ENCODE measurements at places on chromosomes 1 and 21. TPM values are rescaled to one million over a fixed set of nuclear protein-coding genes. Genes with fewer than 3 reads are reported as not detected.

DNA sequence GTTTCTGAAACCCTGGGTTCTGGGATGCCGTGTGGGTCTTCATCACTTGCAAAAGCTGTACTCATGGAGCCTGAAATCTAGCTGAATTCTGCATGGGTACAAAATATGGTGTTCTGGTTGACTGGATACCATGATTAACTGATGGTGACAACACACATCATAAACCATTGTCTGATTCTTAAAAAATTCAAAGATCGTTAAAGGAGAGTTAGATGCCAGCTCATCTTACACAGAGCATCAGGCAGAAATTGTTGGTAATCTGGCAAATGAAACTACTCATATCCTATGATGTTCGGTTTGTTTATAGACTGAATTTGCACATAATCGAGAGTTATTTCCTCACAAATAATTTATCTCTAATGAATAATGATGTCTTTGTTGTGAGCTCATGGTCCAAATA is 218.1 kb upstream of the PKN2 start:
- H3K4me1 ChIP-seq, result no peaks in the 10 kb centered on the region
- no peak for DNase-seq
- no peaks in the 10 kb centered on the region for H3K36me3 ChIP-seq
- H3K4me3 ChIP-seq, result no peak overlapping the region
- H3K27ac ChIP-seq, result no peak overlapping the region
- no peaks in the 10 kb centered on the region for H3K27me3 ChIP-seq

DNA sequence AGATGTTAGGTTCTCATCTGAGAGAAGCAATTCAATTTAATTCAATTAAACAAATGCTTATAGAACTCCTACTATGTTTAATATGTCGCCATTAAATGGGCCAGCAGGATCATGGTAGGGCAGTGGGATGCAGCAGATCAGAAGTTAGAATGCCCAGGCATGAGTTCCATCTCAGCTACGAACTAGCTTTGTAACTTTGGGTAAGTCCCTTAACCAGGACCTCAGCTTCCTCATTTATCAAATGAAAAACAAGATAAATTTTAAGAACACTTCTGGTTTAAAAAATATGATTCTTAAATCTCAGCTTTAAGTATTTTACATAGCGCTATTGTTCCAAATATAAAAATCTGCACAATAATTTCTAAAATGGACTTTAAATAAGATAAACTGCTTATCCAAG is 67.5 kb upstream of the GFI1 start:
- no peak for DNase-seq
- H3K27me3 ChIP-seq, result no peaks in the 10 kb centered on the region
- no peaks in the 10 kb centered on the region for H3K4me1 ChIP-seq
- no peak overlapping the region for H3K4me3 ChIP-seq

Gene FYB2
- total RNA-seq, result not detected

- no peaks in the 10 kb centered on the region for H3K27me3 ChIP-seq
- peaks cover 56% of the 10 kb centered on the region for H3K4me1 ChIP-seq
- H3K36me3 ChIP-seq, result no peaks in the 10 kb centered on the region
- DNase-seq, result peak; percentile 57
- H3K27ac ChIP-seq, result peak within 1 kb of the TSS; percentile 92
Measured at GRCh38 chr1:153967107-153967999, at the start of gene CREB3L4. TSS of gene CREB3L4 (plus strand) at chr1:153967902. CDS start at chr1:153968526, 624 bp downstream.

- no peaks in the 10 kb centered on the region for H3K27me3 ChIP-seq
- peaks cover 9% of the 10 kb centered on the region for H3K4me1 ChIP-seq
- H3K4me3 ChIP-seq, result no peak overlapping the region
Measured at GRCh38 chr21:39051588-39051949, 131.7 kb downstream of the PSMG1 start.

DNA sequence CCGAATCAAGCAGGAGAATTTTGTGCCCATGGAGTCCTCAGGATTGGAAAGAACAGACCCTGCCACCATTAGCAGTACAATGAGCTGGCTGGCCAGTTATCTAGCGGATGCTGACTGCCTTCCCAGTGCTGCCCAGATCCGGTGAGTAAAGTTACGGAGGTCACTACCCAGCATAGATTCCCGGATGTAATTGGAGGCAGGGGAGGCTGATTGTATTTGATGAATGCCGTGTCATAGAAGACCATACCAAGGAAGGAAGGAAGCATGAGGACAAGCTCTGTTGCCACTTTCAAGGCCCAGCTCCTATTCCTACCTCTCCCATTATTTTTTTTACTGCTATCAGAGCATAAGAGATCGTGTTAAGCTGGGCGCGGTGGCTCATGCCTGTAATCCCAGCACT is 26.2 kb upstream of the VAMP3 start:
- H3K27ac ChIP-seq, result peak overlapping the region; percentile 61
- H3K27me3 ChIP-seq, result no peaks in the 10 kb centered on the region

DNA sequence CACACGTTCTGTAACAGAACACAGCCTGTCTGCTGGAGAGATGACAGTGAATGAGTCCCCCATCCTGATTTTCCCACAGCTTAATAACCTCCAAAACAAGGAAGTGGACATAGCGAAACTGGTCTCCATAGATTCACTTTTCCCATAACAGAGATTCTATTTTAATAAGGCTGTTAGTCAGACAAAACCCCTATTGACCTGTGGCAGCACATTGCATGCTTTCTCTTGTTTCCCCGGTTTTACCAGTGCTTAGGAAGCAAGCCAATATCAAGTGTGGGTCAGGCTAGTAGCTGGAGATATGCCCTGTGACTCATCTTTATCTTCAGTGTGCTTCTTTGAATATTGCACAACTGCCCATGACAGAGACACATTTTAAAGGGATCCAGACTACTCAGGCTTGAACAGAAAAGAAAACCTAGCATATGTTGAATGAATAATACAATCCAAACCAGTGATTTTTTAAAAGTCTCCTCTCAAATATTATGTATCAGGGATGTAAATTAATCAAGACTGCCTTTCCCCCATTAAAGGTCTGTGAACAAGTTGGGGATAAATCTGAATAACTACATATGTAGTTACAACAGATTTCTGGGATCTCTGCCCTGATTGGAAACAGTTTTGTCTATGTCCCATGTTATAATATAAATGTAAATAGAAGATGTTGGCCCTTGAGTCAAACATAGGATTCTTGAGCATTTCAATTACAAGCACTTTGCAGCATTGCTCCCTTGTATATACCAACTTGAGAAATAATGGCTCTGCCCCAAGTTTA is 11.9 kb upstream of the CLDN8 start:
- no peak overlapping the region for H3K4me3 ChIP-seq
- no peaks in the 10 kb centered on the region for H3K27me3 ChIP-seq
- H3K36me3 ChIP-seq, result no peaks in the 10 kb centered on the region
- H3K27ac ChIP-seq, result peak overlapping the region; percentile 71

Gene TMEM269
- not detected for total RNA-seq

DNA sequence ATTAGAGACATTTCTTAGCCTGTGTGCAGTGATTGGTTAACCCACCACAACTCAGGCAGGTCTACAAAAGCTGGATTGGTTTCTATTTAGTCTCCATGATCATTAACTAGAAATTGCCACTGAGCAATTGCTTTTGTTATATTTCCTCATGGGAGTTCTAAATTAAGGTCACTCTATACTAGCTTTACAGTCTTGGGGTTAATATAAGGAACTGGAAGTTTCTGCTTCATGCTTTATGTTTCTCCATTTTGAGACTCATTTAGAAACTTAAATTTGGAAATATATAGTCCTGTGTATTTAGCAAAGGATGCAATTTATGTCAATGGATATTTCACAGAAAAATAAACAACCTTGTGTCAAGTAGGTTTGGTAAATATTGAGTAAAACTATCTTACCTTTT is 137.5 kb downstream of the HLX start:
- H3K27ac ChIP-seq, result no peak overlapping the region
- H3K27me3 ChIP-seq, result no peaks in the 10 kb centered on the region
- H3K4me3 ChIP-seq, result no peak overlapping the region
- H3K4me1 ChIP-seq, result no peaks in the 10 kb centered on the region

GRCh38 chr1:75967719-75968118 is 35.5 kb upstream of the ASB17 start:
- no peaks in the 10 kb centered on the region for H3K27me3 ChIP-seq
- no peak overlapping the region for H3K27ac ChIP-seq
- DNase-seq, result no peak
- no peaks in the 10 kb centered on the region for H3K36me3 ChIP-seq
- H3K4me1 ChIP-seq, result no peaks in the 10 kb centered on the region
- no peak overlapping the region for H3K4me3 ChIP-seq

- no peak for DNase-seq
- H3K27ac ChIP-seq, result peak overlapping the region; percentile 55
- no peak overlapping the region for H3K4me3 ChIP-seq
Measured at GRCh38 chr1:19559641-19560040, 74.3 kb upstream of the CAPZB start.

DNA sequence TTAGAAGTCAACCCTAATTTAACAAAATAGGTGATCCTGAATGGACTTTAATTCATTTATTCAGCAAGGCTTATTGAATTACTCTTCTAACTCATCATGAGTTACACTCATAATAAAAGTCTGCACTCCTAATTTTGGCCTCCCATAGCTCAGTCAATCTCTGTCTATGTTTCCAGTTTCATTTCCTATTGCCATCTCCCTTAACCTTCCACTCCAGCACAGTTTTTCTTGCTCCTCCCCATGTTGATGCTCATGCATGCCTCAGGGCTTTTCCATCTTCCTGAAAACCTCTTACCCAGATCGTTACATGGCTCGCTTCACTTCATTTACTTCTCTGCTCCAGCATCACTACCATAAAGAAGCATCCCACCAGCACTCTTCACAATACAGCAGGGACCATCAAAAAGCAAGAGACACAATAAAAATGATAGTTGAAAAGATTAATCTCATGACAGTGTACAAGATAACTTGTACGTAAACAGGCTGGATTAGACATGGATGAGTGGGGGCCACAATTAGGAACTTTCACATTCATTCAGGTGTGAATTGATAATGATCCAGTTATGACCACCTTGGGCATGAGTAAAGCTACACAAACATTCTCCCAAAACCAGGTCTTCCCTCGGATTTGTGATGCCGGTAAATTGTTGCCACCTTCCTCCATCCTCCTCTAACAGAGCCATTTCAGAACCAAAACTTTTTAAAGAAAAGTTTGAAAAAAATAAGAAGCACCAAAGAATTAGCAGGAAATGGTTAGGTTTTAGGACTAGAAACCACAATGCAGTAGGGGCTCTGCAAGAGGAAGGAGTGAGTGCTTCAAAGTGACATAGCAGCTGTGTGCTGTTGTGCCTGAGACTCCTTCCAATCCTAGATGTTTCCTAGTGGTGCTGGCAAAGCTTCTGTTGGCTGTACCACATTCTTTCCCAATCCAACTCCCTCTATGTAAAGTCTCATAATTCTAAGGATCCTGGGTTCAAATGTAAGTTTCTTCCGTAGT is 89.8 kb downstream of the OLFML2B start:
- no peak overlapping the region for H3K4me3 ChIP-seq
- H3K27me3 ChIP-seq, result no peaks in the 10 kb centered on the region
- H3K36me3 ChIP-seq, result no peaks in the 10 kb centered on the region
- no peak overlapping the region for H3K27ac ChIP-seq
- H3K4me1 ChIP-seq, result no peaks in the 10 kb centered on the region
- DNase-seq, result no peak

- DNase-seq, result no peak
- no peaks in the 10 kb centered on the region for H3K27me3 ChIP-seq
- H3K27ac ChIP-seq, result no peak overlapping the region
- no peaks in the 10 kb centered on the region for H3K36me3 ChIP-seq
- H3K4me3 ChIP-seq, result no peak overlapping the region
Measured at GRCh38 chr21:45670731-45671130, 27.2 kb downstream of the PCBP3 start.

Gene FCRL2
- not detected for total RNA-seq

Gene LHX8
- not detected for total RNA-seq

DNA sequence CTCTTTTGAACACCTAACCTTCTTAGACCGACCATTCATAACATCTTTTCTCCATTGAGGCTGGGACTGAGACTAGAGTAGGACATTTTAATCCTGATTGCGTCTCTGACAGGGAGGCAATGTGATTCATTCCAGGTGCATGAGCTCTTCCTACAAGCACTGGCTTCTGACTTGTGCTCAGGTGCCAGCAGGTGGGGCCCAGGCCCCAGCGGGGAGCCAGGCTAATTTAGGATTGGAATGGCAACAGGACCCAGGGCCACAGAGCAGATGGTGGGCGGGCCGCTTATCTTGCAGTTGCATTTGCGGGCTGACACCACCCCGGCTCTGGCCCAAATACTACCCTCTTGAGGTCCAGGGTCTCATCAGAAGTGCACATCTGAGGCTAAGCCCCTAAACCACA is 4.1 kb downstream of the GPA33 start:
- no peaks in the 10 kb centered on the region for H3K36me3 ChIP-seq
- H3K27me3 ChIP-seq, result no peaks in the 10 kb centered on the region

Gene TLR5
- 9.3 TPM for total RNA-seq

Gene NBPF6
- total RNA-seq, result not detected

Gene HES3
- not detected for total RNA-seq

DNA sequence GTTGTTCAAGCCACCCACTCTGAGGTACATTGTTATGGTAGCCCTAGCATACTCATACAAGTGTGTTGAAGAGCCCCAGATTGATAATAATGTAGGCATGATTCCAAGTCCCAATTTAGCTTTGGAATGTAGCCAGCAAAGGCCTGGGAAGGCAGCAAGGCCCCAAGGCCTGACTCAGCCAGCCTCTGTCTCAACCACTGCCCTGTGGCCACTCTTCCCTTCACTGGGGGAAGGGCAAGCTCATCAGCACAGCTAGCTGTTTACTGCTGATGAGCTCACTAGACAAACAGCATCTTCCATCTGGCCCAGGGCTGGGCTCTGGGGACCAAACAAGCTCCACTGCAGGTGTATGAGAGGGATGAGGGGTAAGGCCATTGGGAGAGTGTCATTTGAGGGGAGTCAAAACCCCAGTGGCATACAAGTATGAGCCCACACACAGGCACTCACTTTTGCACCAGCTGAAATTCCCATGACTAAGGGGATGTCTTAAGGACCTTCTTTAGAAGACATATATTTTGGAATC is 2.2 kb upstream of the IRF6 start:
- H3K36me3 ChIP-seq, result no peaks in the 10 kb centered on the region
- no peak for DNase-seq
- H3K27me3 ChIP-seq, result no peaks in the 10 kb centered on the region
- no peak overlapping the region for H3K27ac ChIP-seq
- no peak overlapping the region for H3K4me3 ChIP-seq
- peaks cover 6% of the 10 kb centered on the region for H3K4me1 ChIP-seq

GRCh38 chr1:32749332-32749731 is 46.8 kb upstream of the SYNC start:
- H3K27me3 ChIP-seq, result no peaks in the 10 kb centered on the region
- DNase-seq, result no peak
- H3K36me3 ChIP-seq, result no peaks in the 10 kb centered on the region
- H3K27ac ChIP-seq, result no peak overlapping the region
- no peak overlapping the region for H3K4me3 ChIP-seq

Gene CSF3R
- total RNA-seq, result 0.42 TPM

GRCh38 chr1:201126832-201127754 is at the start of gene ASCL5:
TSS of gene ASCL5 (minus strand) at chr1:201127184. CDS start at chr1:201115372, 11,812 bp downstream.
- H3K4me1 ChIP-seq, result peaks cover 12% of the 10 kb centered on the region
- no peak within 1 kb of the TSS for H3K27ac ChIP-seq
- DNase-seq, result no peak

Gene NMNAT2
- total RNA-seq, result 0.18 TPM
